Ovary (tissue), 10 donors: ENCODE measurements at places on chromosomes 13 and 19. TPM values are rescaled to one million over a fixed set of nuclear protein-coding genes. Genes with fewer than 3 reads are reported as not detected.
A peak's percentile ranks its signal among the peaks of the same experiment; 100 is the strongest.

Gene SMIM24
- 2.6 TPM for total RNA-seq

- DNase-seq, result peak; percentile 99
These were observed at the start of gene HDGFL2 for GRCh38 chr19:4472174-4472974. Gene HDGFL2, plus strand, starts transcription at chr19:4472297. Its CDS starts 54 bp downstream, at chr19:4472351.

DNA sequence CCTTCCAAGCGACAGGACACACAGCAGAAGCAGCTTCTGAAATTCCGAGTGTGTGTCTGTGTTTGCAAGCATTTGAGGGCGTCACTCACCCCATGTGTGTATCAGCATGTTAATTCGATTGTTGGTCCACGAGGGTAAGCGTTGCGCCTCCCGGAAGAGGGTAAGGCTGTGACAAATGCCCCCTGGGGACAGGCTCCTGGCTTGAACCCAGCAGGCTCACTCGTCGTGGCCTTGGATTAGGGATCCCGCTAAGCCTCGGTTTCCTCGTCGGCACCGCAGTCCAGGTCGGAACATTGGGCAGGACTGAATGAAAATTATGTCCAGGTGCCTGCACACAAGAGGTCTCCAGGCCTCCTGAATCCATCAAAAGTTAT lies 606 bp upstream of the STXBP2 start:
- DNase-seq, result no peak

DNA sequence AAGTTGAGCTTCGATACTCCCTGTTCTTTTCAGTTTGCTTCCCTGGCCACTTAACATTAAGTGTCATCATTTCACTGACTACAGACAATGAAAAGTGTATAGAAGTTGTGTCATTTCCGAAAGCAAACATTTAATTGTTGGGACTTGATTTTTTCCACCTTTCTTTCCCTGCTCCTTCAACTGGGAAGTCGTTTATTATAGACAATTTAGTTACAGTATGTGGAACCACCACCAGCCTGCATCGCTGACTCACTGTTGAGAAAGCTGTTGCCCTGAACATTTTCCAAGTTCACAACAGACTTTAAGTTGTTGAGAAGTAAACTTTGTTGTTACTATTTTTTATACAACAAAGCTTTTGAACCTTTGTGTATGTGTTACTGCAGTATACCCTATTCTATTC lies 788.4 kb upstream of the PRR20A start:
- DNase-seq, result no peak

DNA sequence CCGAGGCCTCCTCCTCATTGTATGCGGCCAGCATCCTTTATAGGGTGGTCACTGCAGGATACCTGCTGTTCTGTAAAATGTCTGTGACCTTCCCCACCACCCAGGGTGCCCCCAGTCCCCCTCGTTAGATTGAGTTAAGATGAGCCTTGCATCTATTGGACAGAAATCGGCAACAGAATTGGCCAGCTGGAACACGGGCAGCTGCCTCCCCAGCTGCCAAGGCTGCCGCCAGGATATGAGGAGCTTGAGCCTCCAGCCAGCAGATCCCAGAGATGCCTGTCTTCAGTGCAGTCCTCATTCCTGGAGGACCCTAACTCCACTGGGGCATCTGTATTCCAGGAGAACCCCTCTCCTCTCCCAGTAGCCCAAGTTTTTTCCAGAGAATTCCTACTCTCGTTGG lies 463.0 kb downstream of the TSHZ3 start:
- DNase-seq, result no peak

GRCh38 chr13:36736119-36736726 lies 62.4 kb downstream of the SERTM1 start:
- DNase-seq, result peak; percentile 58

- DNase-seq, result peak; percentile 35
These were observed 629 bp upstream of the FGF9 start for GRCh38 chr13:21670006-21670882.
